ENCODE measurements at places on chromosomes 3 and 15. TPM values are rescaled to one million over a fixed set of nuclear protein-coding genes. Genes with fewer than 3 reads are reported as not detected.

Gene MESD
- 40.3 TPM for total RNA-seq

Gene ALS2CL
- total RNA-seq = 6.2 TPM

Gene DCLK3
- total RNA-seq = not detected

Gene C3orf38
- 18.7 TPM for total RNA-seq

Gene GP9
- total RNA-seq = not detected

Gene HEG1
- 6.4 TPM for total RNA-seq

Gene GPR176
- total RNA-seq = 11.0 TPM

Gene EPB42
- total RNA-seq = not detected

Gene BDH1
- 4.2 TPM for total RNA-seq

Gene SPESP1
- total RNA-seq = not detected

Gene DPP8
- 29.2 TPM for total RNA-seq

Gene BCHE
- 0.94 TPM for total RNA-seq

Gene TRH
- not detected for total RNA-seq

Measured in A549 treated with CpdA at 1 μM for 4 hours (cell line).